Effector CD4-positive, alpha-beta T cell (primary cell): ENCODE measurements at places on chromosomes 2 and 18.
A peak's percentile ranks its signal among the peaks of the same experiment; 100 is the strongest.

DNA sequence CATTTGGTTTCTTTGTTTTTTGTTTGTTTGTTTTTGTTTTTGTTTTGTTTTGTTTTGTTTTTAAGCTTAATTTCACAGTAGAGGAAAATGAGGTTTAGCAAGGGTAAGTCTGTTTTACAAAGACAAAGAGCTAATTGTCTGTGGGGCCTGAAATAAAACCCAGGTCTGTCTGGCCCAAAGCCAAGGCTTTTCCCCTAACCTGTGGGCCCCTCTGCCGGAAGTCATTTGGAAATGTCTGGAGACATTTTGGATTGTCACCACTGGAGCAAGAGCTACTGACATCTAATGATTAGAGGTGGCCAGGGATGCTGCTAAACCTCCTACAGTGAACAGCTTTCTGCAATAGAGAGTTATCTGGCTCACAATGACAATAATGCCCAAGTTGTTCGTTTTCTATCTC lies 167.2 kb downstream of the MAP2 start:
- no peak for DNase-seq

DNA sequence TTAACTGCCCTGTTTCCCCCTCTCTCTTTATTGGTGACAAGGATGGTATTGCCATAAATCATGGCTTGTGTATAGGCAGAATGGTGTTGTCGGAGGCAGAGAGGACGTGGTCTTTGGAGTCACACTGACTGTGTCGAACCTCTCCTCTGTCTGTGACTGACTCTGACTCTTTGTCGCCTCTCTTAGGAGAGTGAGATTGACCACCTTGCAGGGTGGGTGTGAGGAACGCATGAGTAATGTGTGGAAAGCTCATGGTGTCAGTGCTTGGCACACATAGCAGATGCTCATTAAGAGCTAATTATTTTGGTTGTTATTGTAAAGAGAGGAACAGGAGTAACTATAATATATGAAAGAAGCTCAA lies 145.6 kb downstream of the TTC27 start:
- no peak for DNase-seq

GRCh38 chr2:223887127-223887526 lies 49.7 kb upstream of the AP1S3 start:
- DNase-seq, result no peak

DNA sequence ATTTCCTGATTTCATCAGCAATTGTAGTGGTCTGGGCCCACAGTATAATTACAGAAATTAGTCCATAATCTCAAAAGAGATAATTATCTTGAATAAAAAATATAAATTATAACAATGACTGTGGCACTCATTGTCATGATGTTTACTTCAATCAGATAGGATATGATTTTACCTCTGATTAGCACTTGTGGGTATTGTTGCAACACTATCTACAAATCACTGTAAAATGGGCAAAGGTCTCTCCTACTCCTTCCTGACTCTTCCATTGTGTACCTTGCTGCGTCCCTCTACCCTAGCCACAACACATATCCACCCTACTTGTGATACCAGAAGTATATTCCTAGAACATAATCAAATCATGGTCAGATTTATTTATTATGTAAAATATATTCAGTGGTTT lies 200.9 kb upstream of the TRIB2 start:
- DNase-seq, result no peak

DNA sequence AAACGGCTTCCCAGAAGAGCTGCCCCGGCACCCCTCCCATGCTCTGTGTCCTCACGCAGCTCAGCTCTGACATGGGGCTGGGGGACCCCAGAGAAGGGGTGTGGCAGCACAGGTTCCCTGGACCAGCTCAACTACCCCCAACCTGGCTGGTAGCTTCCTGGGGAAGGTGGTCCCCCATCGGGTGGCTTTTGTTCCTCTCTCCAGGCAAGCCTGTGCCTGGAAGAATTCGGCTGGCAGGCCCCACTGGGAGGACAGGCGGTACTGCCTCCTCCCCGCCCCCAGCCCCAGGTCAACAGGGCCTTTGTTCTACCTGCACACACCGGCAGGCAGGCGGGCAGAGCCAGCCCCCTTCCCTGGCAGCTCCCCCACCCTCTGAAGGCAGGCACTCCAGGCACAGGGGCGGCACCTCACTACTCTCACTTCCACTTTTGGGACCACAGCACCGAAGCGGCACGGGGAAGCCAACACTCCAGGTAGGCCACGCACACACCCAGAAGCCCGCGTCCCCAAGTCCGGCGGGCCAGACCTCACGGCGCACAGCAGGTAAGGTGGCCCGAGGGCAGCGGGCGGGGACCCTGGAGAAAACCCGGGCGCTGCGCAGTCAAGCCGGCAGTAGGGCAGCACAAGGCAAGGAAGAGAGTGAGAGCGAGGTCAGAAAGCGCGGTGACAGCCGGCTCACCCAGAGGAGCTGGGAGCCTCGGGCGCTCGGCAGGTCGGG lies 1.3 kb downstream of the HS6ST1 start:
- no peak for DNase-seq

DNA sequence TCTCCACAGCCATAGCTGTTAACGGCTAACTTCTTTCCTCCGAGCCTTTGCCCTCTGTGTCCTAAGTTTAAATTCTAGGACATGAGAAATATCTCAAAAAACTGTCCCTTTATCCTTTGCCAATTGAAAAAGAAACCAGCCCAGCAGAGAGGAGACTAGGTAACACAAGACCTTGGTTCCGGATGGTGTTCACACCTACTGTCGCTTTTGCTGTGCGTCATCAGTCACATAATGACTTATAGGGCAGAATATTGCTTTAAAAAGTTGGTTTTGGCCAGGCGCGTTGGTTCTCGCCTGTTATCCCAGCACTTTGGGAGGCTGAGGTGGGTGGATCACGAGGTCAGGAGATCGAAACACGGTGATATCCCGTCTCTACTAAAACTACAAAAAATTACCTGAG lies 66.2 kb downstream of the SP3 start:
- no peak for DNase-seq

- peak; percentile 74 for DNase-seq
Measured at GRCh38 chr2:181457121-181457740, at the start of gene ITGA4. TSS of gene ITGA4 (plus strand) at chr2:181457386. CDS start at chr2:181457655, 269 bp downstream.

DNA sequence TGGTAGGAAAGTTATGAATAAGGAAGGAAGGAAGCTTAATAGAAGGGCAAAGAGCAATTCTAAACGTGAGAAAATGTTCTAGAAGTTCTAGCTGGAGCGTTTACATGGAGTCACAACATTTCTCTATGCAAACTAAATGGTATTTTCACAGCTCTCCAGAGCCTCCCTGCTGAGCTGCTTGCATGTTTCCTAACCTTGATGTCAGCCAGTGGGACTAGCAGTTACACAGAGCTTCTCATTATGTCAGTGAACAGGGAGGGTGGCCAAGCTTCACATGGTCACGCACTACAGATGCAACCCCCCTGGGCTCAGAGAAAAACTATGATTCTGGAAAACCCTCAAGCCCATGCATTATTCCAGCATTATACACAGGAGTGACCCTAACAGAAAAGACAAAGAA lies 153.4 kb upstream of the CCDC150 start:
- no peak for DNase-seq

- no peak for DNase-seq
Measured at GRCh38 chr2:3952866-3953516, 249.6 kb downstream of the DCDC2C start.

GRCh38 chr18:54742659-54743604 lies 85.3 kb upstream of the RAB27B start:
- DNase-seq, result no peak

- peak; percentile 38 for DNase-seq
Measured at GRCh38 chr18:13437796-13438506, 219.4 kb downstream of the LDLRAD4 start.

DNA sequence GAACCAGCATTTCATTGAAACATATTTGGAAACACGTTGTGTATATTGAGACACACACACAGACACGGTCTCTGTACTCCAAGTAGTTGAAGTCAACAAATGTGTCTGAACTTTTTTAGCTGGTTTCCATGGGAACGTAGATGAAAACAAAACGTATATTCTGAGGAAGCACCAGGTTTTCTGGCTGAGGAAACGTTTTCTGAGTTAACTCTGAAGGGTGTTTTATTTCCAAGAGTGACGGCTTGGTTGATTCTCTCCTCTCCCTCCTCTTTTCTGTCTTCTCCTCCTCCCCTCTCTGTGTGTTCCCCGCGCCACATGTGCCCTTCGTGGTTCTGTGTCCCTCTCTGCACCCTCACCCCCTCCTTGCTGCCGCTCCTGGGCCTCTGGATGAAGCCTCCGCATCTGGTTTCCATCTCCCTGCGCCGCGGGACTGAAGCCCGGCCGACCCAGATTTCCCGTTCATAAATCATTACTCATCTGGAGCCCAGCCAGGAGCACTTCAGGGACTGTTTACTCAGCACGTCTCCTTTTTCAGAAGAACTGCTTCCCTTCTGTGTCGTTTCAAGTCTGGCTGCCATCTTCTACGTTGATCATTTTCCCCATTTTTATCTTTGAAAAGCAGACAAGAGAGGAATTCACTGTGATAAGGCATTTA lies 122.7 kb downstream of the COL6A3 start:
- DNase-seq, result no peak

DNA sequence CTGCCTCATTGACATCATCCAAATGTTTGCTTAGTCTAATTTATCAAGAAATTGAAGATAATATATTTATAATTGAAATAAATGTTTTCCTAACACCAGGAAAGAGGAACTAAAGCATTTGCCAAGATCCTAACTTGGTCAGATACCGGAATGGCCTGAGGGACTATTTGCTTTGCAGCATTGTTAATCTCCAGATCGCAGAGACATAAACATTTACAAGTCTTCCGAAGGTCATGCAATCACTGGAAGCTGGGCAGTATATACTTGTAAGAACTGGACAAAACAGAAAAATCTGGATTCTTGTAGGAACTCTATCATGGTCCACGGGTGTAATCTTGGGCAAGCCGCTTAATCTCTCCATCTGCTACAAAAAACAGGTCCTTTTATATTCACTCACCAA lies 42.2 kb downstream of the CYBRD1 start:
- DNase-seq, result no peak

DNA sequence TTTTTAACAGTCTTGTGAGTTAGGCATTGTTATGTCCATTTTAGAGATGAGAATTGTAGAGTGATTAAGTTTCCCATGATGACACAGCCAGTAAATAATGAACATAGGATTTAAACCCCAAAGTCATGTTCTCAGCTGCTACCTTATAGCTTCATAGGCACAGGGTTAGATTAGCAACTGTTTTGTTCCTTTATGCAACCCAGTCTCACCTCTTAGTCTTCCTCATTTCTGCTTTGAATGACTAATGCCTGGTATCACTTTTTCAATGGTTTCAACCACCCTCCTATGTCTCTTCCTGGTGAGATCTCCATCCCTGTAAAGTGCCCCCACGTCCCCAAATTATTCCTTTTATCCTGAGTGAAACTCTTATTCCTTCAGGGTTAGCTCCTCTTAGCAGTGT lies 44.3 kb downstream of the MFSD6 start:
- DNase-seq, result no peak

GRCh38 chr18:48918660-48919456 lies 31.9 kb downstream of the SMAD7 start:
- no peak for DNase-seq

- no peak for DNase-seq
Measured at GRCh38 chr2:128384446-128384845, 65.8 kb upstream of the HS6ST1 start.

DNA sequence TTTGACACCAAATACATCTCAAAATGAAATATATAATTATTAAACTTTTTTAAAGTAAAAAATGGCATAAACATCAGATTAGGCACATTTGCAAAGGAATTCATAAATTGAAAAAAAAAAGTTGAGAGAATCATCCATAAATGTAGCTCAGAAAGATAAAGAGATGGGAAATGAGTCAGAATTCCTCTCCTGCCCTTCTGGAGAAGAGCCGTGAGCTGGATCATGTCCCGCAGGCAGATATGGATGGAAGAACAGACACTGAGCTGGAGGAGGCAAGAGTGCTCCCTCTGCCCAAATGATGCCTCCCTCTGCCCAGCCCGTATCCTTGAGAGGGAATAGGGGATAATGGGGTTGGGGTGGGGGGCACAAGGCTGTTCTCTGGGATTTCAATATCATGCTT lies 190.9 kb downstream of the TFCP2L1 start:
- no peak for DNase-seq

DNA sequence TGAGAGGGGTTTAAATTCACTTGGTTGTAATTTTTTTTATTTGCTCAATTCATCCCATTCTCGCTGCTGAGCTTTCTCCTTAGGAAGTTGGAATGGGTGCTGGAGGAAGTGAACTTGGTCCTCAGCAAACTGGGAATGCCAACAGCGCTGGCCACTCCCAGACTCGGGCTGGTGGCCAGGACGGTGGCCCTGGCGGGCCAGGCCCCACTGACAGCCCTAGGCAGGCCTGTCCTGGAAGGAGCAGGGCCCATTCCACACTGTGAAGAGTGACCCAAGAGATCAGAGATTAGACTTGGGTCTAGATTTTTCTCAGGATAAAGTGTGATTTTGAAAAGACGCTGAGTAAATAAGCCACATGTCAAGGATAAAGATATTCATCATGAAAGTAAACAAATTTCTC lies 132.7 kb downstream of the HDAC4 start:
- DNase-seq, result no peak
